Tongue (tissue), 3 donors: ENCODE measurements at places on chromosomes 2 and 18. TPM values are rescaled to one million over a fixed set of nuclear protein-coding genes. Genes with fewer than 3 reads are reported as not detected.

The ITPRID2 gene
- 138 TPM for total RNA-seq

The ANTXR1 gene
- total RNA-seq: 104 TPM

The IL1RL2 gene
- 2.8 TPM for total RNA-seq

The FOXD4L1 gene
- not detected for total RNA-seq

The ALLC gene
- not detected for total RNA-seq

The LINC00305 gene
- total RNA-seq: not detected

The C2orf80 gene
- total RNA-seq: not detected

The SOWAHC gene
- total RNA-seq: 23.0 TPM

The REG1B gene
- not detected for total RNA-seq

The SIX3 gene
- total RNA-seq: not detected

The KCNG2 gene
- total RNA-seq: not detected

The FSHR gene
- total RNA-seq: not detected

The LOXL3 gene
- 11.2 TPM for total RNA-seq

The PGAP1 gene
- total RNA-seq: 41.1 TPM

The FABP1 gene
- total RNA-seq: not detected

The GRB14 gene
- 19.7 TPM for total RNA-seq

- DNase-seq: no peak
These were observed 18.6 kb downstream of the LYPD1 start for GRCh38 chr2:132651115-132652045.

GRCh38 chr2:182933629-182934028, 67.2 kb upstream of the FRZB start:
- DNase-seq: no peak

- no peak for DNase-seq
These were observed 24.3 kb downstream of the CDK15 start for GRCh38 chr2:201830666-201831065.

GRCh38 chr2:215868846-215869543, 144.4 kb downstream of the MREG start:
- DNase-seq: peak; percentile 70

- DNase-seq: no peak
These were observed 35.4 kb upstream of the MYO3B start for GRCh38 chr2:170142502-170142901.

- no peak for DNase-seq
These were observed 590.2 kb downstream of the EPHA4 start for GRCh38 chr2:220981926-220982325.

DNA sequence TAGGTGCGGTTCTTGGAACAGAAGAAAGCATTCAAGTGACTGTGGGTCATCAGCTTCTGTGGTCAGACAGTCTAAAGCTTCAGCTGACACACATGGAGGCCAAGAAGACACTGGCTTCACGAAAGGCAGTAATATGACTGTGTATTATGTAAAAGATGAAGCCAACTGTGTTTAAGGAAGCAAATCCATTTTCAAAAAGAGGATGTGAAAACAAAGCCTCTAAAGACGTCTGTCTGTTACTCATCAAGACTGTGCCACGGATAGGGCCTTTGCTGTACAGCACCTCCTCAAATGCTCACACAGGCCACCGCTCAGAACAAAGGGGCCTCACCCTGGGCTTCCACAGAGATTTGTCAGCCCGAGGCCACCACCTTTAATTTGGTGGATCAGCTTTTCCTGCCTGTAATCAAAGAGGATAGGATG, 21.1 kb upstream of the TMEM163 start:
- no peak for DNase-seq

GRCh38 chr2:12960671-12961070, 243.9 kb downstream of the TRIB2 start:
- DNase-seq: no peak

GRCh38 chr2:24457696-24458386, 33.2 kb upstream of the NCOA1 start:
- DNase-seq: no peak

DNA sequence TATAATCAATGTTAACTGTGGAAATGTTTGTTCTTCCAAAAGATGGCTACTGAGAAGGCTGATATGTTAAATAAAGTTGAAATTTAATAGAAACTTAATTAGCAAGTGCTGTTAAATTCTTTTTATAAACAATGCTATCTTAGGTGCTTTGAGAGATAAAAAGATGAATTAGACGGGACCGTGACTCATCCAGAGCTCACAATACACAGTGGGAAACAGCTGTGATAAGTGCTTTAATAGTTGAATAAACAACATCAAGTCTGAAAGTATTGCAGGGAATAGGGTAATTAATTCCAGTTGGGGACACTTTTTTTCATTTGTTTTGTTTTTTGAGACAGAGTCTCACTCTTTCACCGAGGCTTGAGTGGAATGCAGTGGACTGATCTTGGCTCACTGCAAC, 85.5 kb upstream of the DTNA start:
- DNase-seq: no peak

DNA sequence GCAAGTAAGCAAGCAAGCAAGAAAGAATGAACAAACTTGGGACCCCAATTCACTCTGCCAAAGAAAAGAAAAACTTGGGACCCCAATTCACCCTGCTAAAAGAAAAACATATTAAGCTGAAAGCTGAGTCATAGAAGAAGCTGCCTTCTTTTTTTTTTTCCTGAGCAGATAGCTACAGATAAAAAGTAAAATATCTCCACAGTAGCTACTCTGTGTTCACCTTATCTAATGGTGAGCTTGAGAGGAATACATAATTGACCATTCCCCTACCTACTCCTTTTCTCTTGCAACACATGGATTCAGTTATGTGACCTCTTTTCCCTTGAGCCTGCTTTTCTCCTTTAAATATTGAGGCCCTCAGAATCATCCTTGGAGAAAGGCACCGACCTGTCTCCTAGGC, 63.0 kb downstream of the MCFD2 start:
- DNase-seq: no peak

GRCh38 chr18:13381944-13382365, 163.4 kb downstream of the LDLRAD4 start:
- DNase-seq: peak; percentile 78

DNA sequence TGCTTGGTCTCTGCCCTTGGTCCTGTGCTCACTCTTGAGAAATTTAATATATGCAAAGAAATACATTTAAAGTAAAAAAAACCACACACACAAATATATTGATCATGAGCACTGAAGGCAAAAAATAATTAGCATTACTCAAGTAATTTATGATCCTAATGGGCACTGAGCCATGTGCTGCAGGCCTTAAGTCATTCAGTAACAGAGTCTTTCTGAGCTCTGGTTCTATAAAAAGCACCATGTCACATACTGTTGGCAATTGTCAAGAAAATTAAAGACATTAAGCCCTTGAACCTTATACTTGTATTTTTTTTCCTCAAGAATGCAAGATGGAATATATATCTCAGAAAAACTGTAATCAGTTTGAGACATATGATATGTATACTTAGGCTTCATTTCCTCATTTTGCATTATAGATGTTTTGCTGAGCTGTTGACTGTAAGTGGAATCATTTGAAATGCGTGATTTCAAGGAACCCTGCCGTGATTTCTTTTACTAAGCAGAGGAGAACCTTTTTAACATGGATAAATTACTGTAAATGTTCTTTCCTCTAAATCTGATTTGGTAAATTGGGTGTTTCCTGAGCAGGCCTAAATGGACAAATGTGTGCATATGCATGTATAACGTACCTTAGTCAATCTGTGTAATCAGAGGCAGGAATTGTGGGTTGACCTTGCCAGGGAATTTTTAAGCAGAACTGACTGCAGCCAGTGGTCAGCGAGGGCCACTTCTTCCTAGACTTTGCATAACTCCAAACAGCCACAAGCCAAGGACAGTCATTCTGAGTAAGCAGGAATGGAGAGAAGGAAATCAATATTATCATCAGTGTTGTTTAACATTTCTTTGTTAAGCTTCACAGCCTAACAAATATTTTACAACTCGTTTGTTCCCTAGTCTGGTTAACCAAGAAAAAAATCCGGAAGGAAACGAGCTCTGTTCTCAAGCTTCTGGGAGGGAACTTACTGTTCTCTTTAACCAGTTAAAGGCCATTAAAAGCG, 191.5 kb upstream of the ATP5MC3 start:
- DNase-seq: no peak

GRCh38 chr2:239195318-239195871, 205.4 kb downstream of the HDAC4 start:
- DNase-seq: no peak

DNA sequence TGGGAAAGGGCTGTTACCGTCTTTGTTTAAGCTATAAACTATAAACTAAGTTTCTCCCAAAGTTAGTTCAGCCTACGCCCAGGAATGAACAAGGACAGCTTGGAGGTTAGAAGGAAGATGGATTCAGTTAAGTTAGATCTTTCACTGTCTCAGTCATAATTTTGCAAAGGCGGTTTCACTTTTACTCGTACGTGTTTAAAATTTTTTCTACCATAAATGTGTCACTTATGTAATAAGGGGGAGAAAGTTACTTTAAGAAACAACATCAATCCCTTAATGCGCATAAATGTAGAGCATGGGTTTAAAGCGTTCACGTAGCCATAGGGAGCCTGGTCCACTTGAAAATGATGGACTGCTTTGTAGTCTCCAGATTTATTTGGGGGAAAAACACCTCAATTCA, 71.3 kb downstream of the SNORC start:
- no peak for DNase-seq

DNA sequence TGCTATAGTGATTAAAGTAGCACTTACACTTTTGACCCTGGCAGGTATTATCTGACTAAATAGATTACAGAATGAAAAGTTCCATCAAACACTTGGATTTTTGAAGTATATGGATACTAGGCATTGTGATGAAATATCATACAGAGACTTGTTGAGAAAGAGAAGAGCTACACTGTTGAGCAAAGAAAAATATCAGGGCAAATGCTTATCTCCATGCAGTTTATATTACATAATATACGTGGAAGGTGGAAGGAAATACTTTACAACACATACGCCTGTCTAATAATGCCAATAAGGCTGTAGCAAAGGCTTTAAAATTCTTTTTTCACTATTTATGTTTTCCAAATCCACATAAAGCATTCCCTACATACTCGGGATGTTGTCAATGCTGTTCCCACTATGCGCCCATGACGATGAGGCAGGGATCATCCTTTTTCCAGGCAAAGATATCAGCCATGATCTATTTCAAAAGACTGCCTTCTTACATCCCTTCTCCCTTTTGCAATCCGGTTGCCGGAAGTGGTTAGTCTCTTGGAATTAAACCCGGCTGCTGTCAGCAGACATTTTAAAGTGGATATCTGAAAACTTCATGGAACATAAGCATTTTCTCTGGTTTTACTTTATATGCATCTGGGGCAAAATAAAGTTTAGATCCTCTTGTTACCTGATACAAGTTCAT, 92.6 kb upstream of the ITGA4 start:
- no peak for DNase-seq

DNA sequence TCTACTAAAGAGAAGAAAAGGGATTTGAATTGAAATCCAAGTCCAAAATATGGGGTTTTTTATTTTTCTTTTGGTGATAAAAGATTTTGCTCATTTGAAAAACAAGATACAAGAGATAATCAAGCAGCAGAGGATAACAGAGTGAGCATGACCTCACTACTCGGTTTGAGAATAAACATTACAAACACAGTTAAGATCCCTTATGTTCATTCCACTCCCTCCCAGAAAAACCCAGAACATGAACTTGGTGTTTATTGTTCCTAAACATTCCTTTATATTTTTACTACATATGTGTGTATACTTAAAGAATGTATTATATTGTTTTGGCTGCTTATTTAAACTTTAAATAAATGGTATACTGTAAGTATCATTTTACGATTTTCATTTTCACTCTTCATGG, 146.6 kb upstream of the CHAC2 start:
- no peak for DNase-seq

- no peak for DNase-seq
These were observed 1399.3 kb upstream of the LRRTM1 start for GRCh38 chr2:81703831-81704230.

- DNase-seq: no peak
These were observed 144.0 kb upstream of the IL1R2 start for GRCh38 chr2:101847661-101848339.

DNA sequence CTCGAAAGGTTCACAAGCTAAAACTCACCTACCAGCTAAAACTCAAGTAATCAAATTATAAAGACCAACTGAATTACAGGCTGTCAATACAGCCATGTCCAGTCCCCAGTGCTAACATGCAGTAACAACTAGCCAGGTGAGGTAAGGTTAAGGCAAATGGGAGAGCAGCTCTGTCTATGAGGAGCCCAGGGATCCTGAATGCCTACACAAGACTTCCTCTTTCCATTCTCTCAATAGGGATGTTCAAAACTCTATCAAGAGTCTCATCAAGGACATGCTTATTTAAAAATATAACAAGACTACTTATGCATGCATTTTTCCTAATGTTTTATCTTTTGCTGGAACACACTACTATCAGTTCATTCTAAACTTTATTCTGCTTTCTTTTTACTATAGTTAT, 20.4 kb downstream of the REV1 start:
- no peak for DNase-seq

GRCh38 chr18:22524783-22525182, 107.1 kb upstream of the CTAGE1 start:
- DNase-seq: no peak

DNA sequence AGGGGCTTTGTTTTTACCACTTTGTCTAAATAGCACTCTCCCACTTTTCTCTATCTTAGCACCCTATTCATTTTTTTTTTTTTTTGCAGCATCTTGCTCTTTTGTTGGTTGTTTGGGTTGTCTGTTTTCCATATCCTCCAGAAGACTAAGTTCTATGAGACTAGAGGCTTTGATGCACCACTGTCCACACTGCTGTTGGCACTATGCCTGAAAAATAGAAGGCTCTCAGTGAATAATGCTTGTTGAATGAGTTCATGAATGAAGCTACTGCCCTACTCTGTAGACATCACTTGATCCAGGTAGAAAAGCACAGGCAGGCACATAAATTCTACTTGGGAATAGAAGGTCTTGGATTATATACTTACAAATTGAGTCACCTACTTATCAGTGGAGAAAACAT, 7.3 kb downstream of the IL1A start:
- no peak for DNase-seq

DNA sequence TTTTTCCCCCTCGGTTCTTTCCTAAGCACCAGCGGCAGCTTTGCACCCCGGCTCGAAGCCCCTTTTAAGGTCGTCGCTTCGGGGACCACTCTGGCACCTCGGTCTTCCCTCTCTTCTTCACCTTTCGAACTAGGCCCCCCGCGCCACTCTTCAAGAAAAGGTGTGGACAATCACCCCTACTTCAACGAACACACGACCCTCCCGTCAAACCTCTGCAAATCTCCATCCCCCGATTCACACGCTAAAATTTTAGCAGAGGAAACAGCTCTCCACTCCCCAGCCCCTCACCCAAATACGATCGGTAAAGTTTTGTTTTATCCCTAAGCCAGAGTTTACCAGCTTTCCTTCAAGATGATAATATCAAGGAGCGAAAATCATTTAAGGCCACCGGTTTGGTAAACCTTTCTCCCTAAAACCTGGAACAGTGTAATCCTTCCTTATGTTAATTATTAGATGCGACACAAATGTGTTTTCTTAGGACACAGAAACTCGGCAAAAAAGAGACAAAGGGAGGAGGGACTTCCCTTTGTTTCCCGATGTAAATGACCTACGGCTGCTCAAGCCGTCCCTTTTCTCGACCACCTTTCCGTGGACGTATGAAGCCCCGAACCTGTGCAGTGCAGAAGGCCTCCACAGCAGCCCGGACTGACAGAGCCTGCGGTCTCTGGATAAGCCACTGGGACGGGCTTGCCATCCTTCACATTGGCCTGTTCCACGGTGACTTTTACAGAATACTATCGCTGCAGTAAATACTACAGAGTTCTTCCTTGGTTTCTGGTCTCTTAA, 85.2 kb downstream of the RBMS1 start:
- no peak for DNase-seq
